ENCODE measurements at places on chromosomes 4 and X.

GRCh38 chrX:7946960-7947359, 19.7 kb upstream of the PNPLA4 start:
- DNase-seq: no peak

GRCh38 chrX:41449615-41450014, 2.5 kb downstream of the NYX start:
- no peak for DNase-seq

DNA sequence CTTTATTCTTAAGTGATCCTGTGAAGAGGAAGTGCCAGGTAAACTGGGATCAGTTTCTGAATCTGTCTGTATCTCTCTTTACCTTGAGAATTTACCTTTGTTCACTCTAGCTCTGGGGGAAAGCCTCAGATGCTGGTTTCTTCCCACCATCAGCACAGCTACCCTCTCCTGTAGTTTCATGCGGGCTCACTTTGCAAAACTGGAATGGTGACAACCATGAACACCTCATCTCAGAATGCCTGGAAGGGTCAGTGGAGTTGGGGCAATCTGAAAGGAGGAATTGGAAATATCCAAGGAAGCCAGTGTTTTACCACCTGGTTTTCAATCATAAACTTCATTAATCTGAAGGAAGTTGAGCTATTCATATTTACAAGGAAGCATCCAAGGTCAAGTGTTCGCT, 30.8 kb upstream of the DCX start:
- no peak for DNase-seq

- peak; percentile 58 for DNase-seq
Measured at GRCh38 chrX:105552395-105552794, 269.9 kb upstream of the NRK start.

DNA sequence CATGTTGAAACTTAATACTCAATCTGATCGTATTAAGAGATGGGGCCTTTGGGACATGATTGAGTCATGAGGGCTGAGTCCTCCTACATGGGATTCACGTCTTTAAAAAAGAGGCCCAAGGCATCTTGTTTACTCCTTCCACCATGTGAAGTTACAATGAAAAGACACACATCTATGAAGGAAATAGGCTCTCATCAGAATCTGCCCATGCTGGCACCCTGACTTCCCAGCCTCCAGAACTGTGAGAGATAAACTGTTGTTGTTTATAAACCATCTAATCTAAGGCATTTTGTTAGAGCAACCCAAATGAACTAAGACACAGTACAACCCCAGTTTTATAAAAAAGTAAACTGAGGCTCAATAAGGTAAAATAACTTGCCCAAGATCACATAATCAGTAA, 32.3 kb downstream of the PPP3CA start:
- no peak for DNase-seq

DNA sequence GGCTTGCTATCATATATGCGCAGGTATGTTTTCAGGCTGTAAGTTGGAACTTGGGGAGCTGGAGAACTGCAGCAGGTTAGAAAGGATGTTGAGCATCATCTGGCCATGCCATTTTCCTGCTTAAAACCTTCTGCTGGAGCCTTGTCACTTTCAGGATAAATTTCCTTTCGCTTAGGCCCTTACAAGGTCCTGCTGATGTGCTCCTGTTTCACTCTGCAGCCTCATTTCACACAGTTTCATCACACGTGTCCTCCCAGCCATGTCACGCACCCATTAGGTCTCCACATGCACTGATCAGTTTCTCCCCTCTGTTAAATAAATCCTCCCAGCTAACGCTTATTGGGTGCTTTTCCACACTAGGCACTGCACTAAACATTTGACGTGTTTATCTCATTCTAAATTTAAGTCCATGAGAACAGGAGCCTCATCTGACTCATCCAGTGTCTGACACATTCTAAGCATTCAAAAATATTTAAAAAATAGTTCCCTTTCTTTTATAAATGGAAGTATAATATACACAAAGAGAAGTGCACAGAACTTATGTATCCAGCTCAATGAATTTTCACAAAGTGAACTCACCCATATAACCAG, 14.5 kb downstream of the SOD3 start:
- DNase-seq: peak; percentile 27

DNA sequence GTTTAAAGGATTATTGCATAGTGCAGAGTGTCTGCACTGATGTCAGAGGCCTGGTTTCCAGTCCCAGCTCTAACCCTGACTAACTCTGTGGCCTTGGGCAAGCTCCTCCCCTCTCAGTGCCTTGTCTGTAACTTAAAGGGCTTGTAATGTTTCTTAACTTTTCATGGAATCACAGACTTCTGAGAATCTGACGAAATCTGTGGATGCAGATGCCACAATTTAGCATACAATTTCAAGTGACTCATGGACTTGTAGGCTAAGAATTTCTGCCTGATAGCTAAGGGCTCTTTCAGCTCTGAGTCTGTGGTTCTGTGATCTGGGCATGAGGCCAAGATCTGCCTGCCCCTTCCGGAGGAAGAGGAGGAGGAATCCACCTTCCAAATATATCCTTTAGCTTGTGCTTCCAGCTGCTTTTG, 236.9 kb downstream of the AR start:
- peak; percentile 97 for DNase-seq

DNA sequence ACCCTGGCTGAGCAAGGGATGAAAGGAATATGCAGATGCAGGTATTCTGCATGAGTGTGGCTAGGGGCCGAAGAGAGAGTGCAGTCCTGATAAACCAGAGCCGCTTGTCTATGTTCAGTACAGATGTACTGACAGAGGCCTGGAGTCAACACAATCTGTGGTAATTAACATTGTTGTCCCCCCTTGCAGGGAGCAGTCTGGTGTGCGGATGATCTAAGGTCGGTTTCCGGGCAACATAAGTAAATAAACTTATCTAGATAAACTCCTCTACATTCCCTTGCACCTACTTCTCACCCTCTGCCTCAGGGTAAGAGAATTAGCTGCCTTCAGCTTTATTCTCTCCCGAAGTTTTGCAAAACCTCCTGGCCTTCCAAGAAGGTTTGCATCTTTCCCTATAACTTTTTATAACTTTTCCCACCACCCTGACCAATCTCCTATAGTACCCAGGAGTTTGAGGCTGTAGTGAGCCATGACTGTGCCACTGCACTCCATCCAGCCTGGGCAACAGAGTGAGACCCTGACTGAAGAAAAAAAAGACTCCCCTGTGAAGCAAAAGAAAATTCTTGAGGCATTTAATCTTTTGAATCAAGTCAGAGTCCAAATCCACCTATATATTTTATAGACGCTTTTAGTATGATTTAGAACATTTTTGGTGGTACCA, 26.6 kb downstream of the SNX25 start:
- peak; percentile 35 for DNase-seq

DNA sequence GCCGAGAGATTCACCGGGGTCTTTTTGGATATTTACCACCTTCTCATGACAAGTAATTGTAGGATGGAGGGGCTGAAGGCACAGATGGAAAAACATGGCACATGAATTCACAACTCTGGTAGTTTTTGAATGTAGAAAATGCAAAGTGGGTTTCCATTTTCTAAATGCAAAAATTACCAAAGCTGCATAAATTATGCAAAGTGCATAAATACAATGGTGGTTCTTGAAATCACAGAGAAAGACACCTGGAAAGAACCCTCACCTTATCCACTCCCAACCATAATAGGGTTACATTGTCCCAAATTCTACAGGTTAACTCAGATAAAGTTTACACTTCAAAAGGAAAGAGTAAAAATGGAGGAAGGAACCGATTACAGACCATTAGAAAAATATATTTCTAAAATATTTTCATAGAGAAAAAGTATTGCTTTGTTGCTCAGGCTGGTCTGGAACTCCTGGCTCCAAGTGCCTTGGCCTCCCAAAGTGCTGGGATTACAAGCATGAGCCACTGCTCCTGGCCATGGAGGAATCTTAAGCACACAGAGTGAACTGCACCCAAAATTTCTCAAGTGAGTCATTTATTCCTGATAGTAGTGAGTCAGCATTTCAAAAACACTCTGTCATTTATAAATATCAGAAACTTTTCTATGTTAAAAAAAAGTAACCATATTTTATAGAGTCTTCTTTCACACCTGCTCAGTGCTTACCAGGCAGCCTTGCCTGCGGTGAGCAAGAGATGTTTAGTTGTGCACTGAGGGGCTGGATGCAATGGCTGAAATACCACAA, 101.4 kb downstream of the FIP1L1 start:
- peak; percentile 82 for DNase-seq

- DNase-seq: no peak
Measured at GRCh38 chr4:153348006-153348405, 3.5 kb downstream of the MND1 start.

DNA sequence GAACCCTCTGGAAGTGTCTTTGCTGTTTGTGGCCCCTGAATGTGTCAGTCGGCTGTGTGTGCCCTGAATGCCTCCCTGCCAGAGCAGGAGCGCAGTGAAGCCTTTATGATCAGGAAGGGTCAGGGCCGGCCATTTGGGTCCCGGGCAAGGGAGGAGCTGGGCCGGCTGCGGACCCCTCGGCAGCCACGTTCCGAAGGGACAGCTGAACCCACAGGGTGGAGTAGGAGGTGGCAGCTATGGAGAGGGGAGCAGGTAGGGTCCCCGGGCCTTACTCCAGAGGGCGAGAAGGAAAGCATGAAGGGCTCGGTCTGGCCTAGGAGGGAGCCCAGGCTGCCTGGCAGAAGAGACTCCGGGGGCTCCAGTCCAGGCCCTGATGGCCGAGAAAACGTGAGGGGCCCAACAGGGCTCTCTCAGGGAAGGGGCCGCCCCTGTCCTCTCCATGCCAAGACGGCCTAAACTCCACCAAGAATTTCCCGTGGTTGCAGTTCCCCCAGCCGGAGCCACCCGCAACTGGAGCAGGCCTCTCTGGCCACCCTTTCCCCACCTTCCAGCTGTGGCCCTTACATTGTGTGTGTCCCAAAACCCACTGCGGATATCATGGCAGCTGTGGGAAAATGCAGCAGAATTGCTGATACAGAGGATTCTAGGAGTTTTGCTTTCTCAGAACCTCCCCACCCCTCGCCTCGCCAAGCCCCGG, 182.2 kb upstream of the STK26 start:
- DNase-seq: no peak

- DNase-seq: no peak
Measured at GRCh38 chr4:89296896-89297295, 10.7 kb downstream of the GPRIN3 start.

GRCh38 chrX:155434906-155435743, 23.3 kb downstream of the F8A3 start:
- no peak for DNase-seq

DNA sequence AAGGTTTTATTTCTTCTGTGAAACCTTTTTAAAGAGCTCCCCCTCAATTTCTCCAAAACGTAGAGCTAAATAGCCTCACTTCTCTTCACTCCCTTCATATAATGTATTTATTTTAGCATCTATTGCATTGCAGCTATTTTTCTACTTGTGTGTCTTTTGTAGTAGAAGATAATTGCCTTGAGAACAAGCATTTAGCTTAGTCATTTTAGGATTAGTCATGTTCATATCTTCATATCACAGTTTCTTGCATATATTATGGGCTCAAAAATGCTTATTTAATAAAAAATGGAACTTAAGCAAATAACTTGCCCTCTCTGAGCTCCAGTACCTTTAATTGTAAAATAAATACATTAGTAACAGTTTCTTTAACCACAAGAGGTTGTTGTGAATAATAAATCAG, 72.1 kb upstream of the SPANXC start:
- DNase-seq: peak; percentile 23

- no peak for DNase-seq
Measured at GRCh38 chr4:111849746-111850284, 295.4 kb upstream of the FAM241A start.

DNA sequence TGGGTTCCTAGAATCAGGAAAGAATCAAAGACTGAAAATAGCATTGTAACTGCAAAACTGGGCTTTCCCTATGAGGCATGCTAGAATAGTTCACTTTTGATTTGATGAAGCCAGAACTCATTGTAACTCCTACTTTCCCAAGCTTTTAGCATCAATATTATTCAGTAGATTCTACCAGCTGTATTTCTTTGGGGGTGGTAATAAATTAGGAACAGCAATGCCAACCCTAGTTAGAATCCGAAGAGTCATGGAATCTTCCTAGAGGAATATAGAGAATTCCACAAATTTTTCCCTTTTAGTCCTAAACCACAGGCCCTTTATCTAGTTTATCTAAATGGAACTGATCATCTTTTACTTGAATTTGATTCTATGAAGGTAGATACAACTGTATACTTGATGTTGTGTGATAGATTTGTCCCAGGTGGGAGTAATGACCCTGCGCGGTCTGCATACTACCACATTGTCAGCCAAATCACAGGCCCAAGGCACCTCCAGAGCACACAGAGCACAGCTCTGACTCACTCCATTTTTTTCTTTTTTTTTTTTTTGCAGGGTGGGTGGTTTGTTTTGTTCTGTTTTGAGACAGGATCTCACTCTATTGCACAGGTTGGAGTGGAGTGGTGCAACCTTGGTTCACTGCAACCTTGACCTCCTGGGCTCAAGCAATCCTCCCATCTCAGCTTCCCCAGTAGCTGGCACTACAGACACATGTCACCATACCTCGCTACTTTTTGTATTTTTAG, 66.6 kb downstream of the EDNRA start:
- DNase-seq: peak; percentile 83

DNA sequence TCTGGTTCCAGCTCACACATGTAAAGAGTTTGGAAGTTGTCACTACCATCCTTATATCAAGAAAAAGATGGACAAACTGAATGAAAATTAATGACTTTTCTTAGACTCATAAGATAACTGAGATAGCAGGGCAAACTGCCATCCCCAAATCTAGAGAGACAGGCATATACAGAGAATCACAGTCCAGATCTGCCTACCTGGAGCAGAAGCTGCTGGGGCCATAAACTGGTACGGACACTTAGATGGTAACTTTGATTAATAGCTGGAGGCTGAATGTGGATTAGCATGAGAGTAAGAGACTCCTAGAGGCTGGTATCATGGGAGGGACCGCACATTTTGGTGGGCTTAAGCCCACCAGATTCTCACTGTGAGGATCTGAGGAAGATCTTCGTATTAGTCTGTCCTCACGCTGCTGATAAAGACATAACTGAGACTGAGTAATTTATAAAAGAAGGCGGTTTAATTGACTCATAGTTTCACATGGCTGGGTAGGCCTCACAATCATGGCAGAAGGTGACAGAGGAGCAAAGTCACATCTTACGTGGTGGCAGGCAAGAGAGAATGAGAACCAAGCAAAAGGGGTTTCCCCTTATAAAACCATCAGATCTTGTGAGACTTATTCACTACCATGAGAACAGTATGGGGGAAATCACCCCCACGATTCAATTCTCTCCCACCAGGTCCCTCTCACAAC, 10.8 kb upstream of the POLA1 start:
- no peak for DNase-seq

- DNase-seq: no peak
Measured at GRCh38 chrX:72305286-72306084, at the start of gene CITED1. Gene CITED1, minus strand, starts transcription at chrX:72305914. Its CDS starts 3,045 bp downstream, at chrX:72302869.

GRCh38 chr4:122107680-122108079, 44.5 kb upstream of the BLTP1 start:
- no peak for DNase-seq

- no peak for DNase-seq
Measured at GRCh38 chrX:9597361-9598035, 132.6 kb downstream of the TBL1X start.

- DNase-seq: peak; percentile 81
Measured at GRCh38 chr4:57426779-57427395, 316.7 kb upstream of the IGFBP7 start.

DNA sequence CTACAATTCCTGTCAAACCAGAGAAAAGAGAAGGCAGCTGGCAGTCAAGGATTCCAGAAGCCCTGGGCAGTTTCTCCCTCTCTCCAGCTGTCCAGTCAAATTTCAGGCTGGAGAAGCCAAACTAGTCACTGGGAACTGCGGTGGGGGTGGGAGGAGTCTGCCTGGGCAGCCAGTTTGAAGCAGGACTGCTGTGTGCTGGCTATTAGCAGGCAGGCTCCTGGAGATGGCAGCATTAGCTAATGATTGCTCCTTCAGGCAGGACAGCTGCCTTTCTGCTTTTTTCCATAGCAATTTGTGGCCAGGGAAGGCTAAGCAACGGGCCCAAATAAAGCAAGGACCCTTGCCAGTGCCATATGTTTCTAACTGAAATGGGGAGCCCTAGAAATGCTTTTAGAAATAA, 44.7 kb upstream of the FGF13 start:
- DNase-seq: peak; percentile 3

Data from fibroblast of pulmonary artery (primary cell).